NCI-H510A treated with DMSO at 0.1 percent for 48 hours (cell line): ENCODE measurements at places on chromosomes 12 and 14.

- DNase-seq, result peak; percentile 27
Measured at GRCh38 chr12:71945121-71945520, 6.5 kb downstream of the TPH2 start.

DNA sequence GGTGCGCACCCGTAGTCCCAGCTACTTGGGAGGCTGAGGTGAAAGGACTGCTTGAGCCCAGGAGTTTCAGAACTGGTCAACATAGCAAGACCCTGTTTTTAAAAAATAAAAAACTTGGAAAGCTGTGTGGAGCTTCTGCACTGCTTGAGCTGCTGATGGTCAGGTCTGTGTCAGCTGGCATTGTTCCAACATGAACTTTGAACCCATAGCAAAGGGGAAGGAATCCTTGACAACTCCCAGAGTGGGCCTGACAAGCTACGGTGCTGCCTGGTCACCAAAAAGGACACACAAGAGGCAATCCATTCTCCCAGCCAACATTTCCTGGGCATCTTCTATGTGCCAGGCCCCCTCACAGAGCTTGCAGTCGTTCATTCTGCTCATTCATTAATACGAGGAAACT is 16.4 kb upstream of the LTBP2 start:
- DNase-seq, result no peak

- peak; percentile 44 for DNase-seq
Measured at GRCh38 chr12:3493043-3493858, 2.2 kb downstream of the PRMT8 start.

DNA sequence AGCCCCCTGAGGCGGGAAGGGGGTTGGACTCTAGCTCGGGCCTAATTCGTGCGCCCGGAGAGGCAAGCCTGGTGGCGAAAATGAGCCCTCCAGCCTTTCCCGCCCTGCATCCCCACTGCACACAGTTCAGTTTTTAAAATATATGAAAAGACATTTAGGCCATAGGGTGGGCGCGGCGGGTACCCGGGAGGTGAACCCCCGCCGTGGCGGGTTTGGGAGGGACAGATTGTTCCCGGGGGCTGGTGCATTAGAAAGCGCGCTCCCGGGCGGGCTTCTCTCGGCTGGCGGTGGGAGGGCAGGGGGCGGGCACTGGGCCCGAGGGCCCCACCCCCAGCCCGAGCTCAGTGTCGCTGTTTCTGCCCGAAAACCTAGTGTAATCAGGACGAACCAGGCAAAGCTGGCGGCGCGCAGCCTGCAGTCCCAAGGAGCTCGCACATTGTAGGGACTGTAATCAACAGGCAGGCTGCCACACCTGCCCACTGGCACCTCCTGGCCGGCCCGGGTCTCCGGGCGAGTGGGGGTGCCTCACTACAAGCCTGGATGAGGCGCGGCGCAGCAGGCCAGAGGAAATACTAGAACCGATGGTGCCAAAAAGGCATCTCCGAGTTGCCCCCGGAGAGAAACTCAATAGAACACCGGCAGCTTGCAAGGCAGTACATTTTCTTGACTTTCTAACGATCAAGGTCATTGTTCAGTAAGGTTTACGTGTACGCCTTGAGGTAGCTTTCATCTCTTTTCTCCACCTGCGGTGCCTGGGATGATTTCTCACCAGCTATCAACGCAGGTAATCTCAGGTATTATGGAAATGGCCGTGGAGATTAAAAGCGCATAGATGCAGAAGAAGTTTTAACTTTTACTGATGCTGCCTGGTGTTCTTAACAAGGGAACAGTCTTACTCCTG is 764 bp upstream of the SPTB start:
- peak; percentile 74 for DNase-seq

GRCh38 chr12:101539148-101539547 is 55.6 kb upstream of the MYBPC1 start:
- no peak for DNase-seq

DNA sequence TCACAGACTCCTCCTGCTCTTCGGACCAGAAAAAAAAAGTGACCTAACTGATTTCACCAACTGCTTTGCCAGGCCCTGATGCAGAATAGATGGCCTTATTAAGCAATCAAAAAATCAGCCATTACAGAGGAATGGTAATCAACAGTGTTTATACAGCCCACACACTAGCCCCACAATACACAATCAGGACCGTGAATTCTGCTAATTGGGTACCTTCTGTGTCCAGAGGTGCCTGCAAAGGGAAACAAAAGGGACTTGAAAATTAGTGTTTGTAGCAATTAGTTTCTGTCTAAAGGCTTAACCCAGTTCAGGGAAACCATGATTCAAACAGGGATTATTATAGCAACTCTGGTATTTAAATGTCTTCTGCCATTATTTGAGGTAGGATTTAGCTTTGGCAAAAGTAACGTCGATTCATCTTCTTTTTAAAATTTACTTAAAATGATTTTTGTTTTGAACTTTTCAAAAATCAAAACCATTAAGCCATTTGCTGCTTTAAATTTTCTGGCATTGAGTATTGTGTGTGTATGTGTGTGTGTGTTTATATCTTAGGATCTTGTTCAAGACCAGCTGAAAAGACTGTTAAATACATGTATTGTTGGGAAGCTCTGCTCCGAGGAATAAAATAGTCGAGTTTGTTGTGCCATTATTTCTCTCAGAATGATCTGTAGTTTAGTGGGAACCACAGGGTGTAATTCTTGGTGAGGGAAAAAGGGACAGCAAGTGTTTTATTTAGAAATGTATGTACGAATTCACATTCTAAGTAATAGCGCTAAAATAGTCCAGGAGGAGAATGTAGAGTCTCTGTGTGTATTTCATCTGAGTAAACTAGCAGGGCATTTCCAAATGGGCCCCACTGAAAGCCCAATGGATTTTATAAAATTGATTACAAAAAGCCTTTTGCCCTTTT is 156.1 kb downstream of the PTCSC3 start:
- DNase-seq, result no peak
